ENCODE measurements at places on chromosomes 5 and 9. TPM values are rescaled to one million over a fixed set of nuclear protein-coding genes. Genes with fewer than 3 reads are reported as not detected.

Gene LRRC70
- 0.13 TPM for total RNA-seq

Gene RABGAP1
- total RNA-seq, result 25.3 TPM

- DNase-seq, result no peak
These were observed 34.2 kb downstream of the IPPK start for GRCh38 chr9:92635760-92636159.

DNA sequence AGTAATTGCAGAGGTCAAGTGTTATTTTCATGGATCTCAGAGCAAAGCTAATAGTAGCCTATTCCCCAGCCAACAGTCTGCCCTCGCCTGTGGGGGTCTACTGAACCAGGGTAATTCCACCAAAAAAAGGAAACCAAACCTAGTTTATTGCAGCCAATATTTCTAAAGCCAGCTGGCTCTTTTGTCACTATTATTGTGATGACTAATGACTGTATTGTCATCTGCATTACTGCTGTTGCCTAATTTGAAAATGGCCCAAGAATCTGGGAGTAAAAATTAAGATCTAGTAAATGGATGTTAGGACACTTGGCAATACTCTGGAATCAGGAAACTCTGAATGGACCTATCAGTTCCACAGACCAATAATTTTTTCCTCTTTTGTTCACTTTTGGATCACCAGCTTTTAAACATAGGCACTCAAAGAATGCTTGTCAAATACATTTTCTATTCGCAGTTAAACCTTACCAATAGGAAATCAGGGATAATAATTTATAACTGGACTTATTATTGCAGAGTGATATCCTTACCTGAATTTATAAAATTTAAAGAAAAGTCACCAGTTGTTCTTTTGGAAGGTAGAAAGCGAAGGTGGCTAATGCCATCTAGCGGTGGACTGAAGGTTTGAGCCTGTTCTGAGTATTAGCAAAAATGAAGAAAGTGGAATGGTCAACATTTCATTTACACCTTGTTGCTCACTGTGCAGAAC is 69.2 kb downstream of the SYK start:
- DNase-seq, result no peak

DNA sequence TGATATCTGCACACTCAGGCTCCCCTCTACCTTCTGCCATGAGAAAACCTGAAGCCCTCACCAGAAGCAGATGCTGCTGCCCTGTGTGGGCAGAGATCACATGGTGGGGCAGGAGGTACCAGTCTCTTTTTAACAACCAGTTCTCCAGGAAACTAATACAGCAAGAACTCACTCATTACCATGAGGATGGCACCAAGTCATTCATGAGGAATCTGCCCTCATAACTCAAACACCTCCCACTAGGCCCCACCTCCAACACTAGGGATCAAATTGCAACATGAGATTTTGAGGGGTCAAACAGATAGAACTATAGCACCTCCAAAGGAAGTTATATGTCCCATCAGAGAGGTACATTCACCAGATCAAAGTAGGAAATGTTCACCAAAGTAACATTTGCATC is 136.3 kb upstream of the SHB start:
- DNase-seq, result no peak

DNA sequence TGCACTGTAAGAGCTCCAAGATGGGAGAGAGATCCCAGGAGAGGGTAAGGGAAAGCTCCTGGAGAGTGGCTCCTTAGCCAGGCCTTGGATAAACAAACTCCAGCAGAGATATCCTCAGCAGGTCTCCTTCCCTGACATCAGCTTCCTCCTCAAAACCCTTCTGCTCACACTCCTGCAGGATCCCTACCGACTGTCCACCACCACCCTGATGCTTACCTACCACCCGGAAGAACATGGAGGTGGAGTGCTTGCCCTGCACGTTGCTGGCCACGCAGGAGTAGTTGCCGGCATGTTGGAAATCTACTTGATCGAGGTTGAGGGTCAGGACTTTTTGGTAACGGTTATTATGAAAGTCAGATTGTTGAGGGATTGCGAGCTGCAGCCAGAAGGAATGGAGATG is 9.3 kb downstream of the CSF1R start:
- DNase-seq, result no peak

DNA sequence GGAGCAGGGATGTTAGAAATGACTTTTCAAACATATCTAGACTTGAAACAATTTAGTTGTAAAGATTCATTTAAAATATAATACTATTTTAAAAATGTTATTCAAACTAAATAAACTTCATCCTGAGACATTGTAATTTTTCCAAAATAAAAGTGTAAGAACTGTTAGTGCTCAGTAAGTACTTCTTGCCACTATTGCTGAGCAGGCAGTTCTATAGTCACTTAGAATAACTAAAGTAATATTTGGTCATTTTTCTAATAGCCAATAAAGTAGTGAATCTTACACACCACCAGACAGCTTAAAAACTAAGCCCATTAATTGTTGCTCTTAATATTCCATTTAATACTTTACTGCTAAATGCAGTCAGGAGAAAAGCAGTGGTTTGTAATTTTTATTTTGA is 1120.0 kb upstream of the CDH10 start:
- DNase-seq, result no peak

DNA sequence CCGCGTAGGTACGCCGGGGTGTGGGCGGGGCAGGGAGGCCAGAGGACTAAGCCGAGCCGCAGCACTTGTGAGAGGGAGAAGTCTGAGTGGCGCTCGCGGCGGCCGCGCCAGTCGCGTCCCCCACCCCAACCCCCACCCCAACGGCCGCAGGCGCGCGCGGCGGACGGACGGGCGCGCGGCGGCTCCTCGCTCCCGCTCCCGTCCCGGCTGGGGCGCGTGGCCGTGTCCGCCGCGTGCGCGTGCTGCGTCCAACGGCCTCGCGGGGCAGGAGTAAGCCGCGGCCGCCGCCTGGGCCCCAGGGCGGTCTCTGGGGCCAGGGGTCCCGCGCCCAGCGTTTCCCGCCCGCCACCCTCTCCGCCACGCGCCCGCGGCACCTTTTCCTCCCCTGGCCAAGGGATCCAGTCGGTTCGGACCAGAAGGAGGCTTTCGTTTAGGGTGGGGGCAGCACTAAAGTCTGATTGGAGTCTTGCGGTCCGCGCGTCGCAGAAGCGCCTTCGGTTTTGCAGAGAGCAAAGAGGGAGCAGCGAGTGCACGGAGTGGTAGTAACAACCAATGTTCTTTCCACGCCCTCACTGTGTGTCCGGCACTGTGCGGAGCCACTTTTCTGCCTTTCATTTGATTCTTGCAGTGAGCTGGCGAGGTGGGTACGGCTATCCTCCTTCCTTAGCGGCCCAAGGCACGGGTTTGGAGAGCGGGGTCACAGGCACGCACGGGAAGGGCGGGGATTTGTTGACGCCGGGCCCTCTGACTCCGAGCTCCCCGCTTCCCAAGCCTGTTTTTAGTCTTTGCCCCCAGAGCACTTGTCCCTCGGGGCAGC is 483 bp downstream of the G3BP1 start:
- DNase-seq, result peak; percentile 48

Data from gastrocnemius medialis (tissue), 4 donors.